ENCODE measurements at places on chromosomes 6 and 20.

- DNase-seq = no peak
These were observed 502.2 kb upstream of the JARID2 start for GRCh38 chr6:14743474-14744211.

- no peak for DNase-seq
These were observed 90.7 kb downstream of the TRMT6 start for GRCh38 chr20:5859608-5860007.

DNA sequence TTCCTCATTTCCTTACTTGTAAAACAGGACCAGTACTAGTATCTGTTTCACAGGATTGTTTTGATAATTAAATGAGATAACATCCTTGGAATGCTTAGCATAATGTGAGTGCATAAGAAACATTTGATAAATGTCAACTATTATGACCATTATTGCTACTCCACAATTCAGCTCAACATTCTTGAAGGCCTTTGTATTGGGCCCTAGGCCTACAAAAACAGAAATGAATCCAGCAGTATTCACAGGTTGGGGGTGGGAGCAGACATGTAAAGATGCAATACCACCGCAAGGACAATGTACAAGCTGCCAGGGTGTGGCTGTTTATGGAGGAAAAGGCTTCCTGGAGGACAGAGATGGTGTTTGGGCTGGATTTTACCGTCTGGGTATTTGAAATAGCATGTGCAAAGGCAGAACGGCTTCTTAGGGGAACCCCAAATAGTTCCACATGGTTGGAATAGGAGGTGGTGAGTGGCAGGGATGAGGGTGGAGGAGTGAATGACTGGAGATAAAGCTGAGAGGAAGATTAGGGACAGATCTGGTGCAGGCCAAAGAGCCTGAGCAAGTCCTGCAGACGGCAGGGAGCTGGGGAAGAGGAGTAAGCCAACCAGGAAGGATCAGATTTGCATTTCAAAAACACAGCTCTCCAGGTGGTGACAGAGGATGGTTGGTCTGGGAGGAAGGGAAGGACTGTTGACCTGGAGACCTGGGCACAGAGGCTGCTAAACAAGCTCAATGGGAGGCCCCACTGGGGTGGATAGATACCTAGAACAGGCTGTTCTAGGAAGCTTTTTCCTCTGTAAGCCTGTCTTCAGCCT lies 57.0 kb upstream of the EPB41L1 start:
- DNase-seq = no peak

DNA sequence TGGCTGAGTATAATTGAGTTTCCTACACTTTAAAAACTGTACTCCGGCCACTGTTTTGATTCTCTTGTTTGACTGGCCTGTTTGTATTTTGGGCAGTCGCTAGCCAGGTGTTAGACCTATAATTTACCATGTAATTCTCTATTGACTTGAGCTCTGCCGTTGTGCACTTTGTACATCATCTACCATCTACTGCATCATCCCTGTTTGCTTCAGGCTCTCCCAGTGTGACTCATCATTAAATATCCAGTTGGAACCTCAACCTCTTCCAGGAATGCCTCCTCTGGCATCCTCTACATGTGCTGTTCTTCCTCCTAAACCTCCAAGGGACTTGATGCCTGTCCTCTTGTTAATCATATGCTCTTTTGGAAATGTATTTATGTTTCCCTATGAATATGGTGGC lies 72.3 kb downstream of the FARS2 start:
- no peak for DNase-seq

- no peak for DNase-seq
These were observed 46.4 kb upstream of the PMEPA1 start for GRCh38 chr20:57756213-57756612.

DNA sequence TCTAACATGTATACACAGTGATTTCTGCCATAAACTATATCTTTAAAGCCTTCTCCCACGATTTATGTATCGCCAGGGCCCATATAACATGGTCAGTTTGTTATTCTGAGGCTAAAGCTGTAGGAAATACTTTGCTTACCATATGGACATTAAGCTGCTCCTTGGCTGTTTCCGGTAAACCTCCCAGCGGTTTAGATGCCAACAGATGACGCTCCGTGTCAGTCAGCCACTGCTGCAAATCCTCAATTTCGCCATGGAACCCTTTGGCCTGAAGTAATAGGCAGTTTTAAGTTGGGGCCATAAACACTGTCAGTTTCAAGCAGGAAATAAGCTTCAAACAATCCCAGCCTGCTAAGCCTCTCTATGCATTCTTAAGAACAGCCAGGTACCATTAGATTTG lies 145.4 kb downstream of the DST start:
- no peak for DNase-seq

GRCh38 chr6:9646342-9647070 lies 768.4 kb downstream of the TFAP2A start:
- no peak for DNase-seq
